Urinary bladder (tissue), 4 donors: ENCODE measurements at places on chromosomes 6 and 20. TPM values are rescaled to one million over a fixed set of nuclear protein-coding genes. Genes with fewer than 3 reads are reported as not detected.

DNA sequence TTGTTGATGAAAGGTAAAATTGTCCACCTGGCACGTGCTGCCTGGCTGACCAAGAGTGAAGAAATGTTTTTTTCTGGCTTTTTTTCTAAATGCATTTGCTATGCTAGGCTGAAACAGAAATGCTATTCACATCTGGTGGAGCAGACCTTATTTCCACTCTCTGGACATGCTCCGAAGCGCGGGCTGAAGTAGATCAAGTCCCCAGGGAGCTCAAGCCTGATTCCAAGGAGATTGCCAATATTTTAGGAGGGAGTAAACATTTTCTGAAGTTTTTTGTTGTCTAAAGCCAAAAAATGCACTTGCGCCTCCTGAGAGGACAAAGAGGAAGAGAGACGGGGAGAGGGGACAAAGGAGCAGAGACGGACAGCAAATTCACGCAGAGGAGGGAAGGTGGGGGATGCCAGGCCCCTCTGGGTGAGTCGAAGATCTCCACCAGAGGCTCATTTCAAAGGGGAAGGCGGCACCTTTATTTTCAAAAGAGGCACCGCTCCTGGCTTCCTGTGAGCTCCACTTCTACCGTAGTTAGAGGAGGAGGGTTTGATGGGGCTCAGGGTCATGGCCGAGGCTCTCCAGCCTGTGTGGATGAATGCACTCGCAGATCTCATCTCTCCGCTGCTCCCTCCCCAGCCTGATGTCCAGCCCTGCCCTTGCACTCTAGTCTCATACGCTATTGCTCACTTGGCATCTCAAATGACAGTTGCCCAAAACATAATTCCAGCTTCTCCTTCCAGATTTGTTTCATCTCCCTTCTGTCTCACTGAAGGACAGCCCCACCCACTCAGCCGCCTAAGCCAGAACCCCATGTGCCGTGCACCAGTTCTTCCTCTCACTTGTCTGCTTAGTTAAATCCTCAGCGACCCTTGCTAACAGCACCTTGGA, 23.1 kb upstream of the SMOC2 start:
- DNase-seq = no peak

- no peak for DNase-seq
Measured at GRCh38 chr20:45842169-45842812, 8.7 kb downstream of the SNX21 start.

The RIPOR3 gene
- 8.2 TPM for total RNA-seq

The MYT1 gene
- 0.48 TPM for total RNA-seq

The GSTA3 gene
- total RNA-seq = not detected

DNA sequence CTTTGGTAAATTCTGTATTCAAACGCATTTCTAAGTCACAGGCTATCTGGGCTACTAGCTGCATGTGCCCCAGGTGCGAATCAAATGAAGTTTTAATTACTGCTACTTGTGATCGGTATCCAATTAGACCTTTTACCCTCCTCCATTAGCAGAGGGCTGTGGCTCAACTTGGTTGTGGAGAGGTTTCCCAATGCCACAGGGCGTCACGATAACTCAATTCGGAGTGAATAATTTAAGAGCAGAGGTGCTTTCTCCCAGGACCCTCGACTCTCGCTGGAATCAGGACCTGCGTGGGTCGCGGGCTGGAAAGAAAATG, 640 bp downstream of the SAYSD1 start:
- no peak for DNase-seq

DNA sequence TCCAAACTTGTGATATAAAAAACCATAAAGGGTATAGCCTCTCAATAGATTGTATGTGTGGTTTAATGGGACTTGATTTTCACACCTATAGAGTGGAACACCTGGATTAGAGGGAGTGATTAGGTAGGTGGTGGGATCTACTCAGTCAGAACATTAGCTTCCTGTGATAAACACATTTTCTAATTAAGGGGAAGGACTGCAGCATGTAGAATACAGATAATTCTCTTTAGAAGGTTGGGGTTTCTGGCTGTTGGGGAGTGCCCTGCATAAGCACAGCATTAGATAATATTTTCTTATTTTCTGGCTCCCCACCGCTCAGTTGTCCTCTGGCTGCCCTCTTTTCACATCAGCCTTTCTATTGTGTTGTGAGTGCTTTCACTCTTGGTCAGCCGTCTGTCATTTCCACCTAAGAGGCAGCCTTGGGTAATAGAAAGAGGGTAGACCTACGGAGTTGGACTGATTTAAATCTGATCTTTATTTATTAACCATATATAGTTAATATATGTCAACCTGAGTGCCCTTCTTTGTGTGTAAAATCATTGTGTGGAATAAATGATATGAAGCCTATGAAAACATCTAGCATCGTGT, 8.0 kb downstream of the CSE1L start:
- no peak for DNase-seq

The GJA10 gene
- not detected for total RNA-seq

DNA sequence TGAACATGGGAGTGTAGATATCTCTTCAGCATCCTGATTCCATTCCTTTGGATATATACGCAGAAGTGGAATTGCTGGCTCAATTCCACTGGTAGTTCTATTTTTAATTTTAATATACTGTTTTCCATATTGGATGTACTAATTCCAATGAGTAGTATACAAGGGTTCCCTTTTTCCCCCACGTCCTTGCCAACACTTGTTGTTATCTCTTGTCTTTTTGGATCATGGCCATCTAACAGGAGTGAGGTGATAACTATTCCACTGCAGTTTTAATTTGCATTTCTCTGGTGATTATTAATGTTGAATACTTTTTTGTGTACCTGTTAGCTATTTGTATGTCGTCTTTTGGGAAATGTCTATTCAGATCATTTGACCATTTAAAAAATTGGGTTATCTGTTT, 91.5 kb downstream of the ZFAND3 start:
- DNase-seq = no peak

DNA sequence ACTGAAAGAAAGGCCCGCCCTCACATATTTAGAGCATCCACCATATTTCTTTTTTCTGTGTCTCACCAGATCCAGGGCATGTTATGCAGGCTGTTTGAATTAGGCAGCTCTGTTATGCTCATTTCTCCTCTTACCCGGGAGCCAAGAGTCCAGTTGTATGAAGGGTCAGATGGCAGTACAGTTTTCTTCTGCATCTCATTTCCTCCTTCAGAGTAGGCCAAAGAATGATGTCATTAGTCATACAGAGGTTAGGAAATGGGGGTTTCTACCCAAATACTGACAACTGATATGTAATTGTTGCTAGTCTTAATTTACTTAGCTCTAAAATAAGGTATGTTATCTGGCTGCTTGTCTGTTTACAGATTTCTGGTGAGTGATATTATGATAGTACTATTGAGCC, 130.8 kb downstream of the SOBP start:
- DNase-seq = no peak

DNA sequence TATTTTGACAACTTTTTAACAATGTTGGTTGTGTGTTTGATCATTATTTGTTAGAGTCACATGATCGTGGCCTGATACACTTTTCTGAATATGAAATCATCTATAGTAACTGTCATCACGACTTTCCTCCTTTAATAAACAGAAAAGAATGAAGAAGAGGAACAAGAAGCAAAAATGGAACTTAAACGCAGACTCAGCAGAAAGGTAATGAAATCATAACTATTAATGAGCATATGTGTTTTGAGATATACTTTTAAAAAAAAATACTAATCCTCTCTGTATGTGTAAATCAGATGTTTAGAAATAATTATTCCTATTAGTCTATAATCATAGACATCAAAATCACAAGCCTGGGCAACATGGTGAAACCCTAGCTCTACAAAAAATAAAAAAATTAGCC, 60.1 kb upstream of the LTV1 start:
- DNase-seq = no peak

DNA sequence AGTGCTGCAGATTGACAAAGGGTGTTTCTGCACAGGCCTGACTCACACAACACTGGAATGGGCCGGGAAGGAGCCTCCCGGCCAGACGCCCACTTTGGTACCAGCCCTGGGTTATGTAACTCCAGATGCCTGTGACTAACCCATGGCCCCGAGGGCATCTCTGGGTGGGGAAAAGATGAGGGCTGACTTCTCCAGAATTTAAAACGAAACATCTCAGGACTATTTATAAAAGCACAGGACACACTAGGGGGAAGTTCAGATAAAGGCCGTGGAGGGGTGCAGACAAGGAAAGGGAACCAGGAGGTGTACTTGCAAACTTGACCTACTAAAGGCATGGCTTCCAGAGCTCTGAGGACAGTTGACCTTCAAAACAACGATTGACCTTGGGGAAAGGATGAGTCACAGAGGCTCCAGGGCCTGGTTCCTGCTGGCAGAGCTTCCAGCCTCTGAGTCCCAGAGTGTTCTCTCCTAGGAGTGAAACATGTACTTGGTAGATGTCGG, 196.9 kb downstream of the NFATC2 start:
- DNase-seq = no peak

DNA sequence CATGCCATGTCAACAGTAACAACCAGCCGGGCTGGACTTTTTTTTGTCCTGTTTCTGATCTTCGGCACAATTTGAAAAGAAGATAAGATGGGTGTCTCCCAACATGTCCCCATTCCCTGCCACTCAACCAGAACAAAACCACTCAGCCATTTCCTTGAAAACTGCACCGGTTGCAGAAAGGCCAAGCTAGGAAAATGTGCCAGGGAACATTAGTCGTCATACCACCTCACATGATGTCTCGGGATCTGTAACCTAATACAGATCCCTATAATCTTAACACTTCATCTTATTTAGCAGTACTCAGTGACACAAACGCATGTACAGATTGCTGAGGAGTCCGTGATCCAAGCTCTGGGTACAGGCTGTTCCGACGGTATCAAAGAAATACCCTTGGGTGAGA, 46.5 kb downstream of the ALDH8A1 start:
- DNase-seq = no peak
